NCI-H1694 (cell line): ENCODE measurements at places on chromosomes 2 and 18.

- no peak for DNase-seq
Measured at GRCh38 chr2:228655331-228655730, 473.8 kb upstream of the SPHKAP start.

GRCh38 chr2:236541008-236541562 lies 28.5 kb upstream of the ACKR3 start:
- DNase-seq, result no peak

- no peak for DNase-seq
Measured at GRCh38 chr2:75079575-75079974, 119.7 kb downstream of the TACR1 start.

GRCh38 chr2:42129947-42130346 lies 39.2 kb upstream of the EML4 start:
- no peak for DNase-seq

- DNase-seq, result no peak
Measured at GRCh38 chr2:28389399-28390240, 3.0 kb upstream of the FOSL2 start.

GRCh38 chr18:67475673-67476072 lies 40.8 kb downstream of the DSEL start:
- no peak for DNase-seq

GRCh38 chr2:119606674-119607073 lies 62.4 kb downstream of the CFAP221 start:
- DNase-seq, result no peak

DNA sequence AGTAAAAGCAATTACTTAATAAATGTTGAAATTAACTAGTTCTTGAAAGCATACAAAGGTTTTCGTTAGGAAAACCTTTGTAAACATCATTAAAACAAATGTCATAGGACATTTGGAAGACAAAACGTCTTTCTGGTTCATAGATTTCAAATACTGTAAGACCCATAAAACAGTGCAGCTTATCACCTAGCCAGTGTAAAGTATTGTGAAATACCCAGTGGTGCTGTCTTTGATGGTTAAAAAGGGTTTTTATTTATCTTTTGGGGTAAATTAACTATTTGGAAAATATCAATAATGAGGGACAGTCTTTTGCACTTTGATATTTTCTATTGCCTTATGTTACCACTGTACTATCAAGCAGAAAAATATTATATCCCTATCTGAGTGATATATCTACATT lies 120.0 kb upstream of the FAM98A start:
- no peak for DNase-seq

GRCh38 chr18:78611869-78612268 lies 367.7 kb upstream of the SALL3 start:
- no peak for DNase-seq

DNA sequence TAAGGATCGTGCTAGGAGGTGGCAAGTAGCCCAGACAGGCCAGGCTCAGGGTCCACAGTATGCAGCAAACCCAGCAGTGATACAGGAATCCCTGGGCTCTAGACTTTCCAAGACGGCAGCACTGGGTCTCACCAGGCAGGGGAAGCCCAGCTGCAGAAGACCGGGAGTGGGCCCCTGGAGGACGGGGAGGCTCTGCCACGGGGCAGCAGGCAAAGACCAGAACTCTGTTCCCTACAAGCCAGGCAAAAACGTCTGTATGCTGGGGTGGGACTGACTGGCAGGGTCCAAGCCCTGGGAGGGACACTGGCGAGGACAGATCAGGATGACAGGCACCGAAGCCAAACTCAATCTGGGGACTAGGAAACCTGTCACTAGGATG lies 98.9 kb upstream of the SEC11C start:
- no peak for DNase-seq

DNA sequence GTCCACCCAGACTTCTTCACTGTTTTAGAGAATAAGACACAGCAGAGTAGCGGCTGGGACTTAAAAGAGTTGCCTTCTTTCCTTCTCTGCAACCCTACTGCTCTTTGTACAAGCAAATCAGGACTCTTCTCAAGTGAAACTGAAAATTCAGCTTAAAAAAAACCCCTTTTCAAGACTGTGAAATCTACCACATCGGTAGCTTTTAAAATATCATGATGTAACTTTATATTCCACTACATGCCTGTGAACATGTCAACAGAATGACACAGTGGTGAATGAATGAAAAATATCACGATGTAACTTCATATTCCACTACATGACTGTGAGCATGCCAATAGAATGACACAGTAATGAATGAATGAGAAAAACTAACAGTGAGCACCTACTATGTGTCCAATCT lies 53.4 kb downstream of the TCF4 start:
- DNase-seq, result no peak

DNA sequence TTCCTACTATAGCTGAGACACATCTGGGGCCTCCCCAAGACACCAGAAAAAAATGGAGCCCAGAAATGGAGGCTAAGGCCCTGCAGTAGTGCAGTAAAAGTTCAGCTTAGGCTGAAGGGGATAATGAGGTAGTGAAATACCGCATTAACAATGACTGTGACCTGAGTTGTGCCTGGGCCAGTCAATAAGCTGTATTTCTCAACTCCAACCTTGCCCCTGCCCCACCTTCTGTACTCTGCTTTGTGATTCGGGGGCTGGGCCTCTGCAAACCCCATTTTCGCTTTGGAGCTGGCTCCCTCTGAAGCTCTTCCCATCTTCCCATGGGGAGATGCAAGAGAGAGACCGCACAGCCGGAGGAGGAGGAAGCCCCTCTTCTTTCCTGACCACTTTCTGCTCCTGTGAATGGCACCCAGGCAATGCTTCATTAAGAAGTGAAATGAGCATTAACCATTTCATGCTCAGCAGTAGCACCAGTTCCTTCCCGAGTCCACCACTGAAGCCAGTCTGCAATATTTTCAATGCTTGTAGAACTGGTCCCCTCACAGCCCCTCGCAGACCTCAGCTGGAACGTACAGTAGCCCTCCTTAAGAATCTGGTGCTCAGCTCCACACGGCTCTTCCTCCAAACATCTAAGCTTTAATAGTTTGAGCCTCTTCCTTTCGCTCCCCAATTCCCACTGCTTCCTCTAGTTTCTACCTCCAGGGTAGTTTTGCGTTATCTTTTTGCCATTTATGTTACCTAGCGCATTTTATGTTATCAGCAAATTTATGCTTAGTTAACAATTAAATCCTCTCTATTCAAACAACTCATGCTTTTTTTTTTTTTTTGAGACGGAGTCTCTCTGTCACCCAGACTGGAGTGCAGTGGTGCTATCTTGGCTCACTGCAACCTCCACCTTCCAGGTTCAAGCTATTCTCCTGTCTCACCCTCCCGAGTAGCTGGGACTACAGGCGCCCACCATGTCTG lies 32.6 kb upstream of the SCYGR1 start:
- no peak for DNase-seq

DNA sequence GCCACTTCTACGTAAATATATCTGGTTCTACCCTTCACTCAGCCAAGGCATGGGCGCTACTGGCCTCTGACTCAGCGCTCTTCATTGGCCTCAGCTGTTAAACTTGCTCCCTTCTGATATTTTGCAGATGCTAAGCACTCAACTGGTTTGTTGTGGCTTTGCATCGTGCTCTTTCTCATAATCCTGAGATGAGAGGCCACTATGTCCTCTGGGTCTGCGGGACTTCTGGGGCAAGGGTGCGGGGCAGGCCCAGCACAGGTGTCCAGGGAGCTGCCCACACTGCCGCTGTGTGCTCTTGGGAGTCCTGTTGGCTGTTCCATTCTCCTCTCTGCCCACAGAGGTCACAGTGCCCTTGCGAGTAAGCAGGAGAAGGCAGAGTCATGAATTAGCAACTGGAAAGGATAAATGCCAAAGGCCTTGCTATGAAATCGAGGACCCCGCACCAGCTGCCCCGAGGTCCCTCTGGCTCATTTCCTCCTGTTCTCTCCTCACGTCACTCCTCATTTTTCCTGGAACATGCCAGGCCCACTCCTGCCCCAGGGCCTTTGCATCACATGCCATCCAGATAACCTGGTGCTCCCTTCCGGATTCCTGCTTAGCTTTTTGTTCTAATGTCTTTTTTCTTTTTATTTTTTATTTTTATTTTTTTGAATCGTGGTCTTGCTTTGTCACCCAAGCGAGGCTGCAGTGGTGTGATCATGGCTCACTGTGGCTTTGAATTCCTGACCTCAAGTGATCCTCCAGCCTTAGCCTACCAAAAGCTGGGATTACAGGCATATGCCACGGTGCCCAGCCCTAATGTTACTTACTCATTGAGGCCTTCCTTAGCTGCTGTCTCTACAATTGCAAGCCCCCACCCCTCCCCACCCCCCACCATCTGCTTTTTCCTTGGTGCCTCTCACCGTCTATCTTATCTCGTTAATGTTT lies 34.9 kb upstream of the MAT2A start:
- DNase-seq, result no peak

DNA sequence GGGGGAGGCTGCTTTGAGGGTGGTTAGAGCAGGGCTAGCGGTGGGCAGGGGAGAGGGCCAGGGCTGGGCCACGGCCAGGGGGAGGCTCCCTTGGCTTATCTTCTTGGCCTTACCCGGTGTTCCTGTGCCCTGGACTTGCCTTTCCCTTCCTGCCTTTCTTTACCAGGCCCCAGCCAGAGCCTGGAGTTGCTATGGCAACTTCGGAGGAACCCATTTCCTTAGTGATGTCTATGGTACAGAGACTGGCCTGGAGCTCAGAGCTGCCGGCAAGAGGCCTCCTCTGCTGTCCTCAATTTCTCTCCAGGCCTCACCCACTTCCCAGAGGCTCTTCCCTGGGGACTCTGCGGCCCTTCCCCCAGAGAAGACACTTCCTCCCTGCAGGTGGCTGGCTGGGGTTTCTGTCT lies 11.5 kb downstream of the SPEG start:
- DNase-seq, result peak; percentile 22

DNA sequence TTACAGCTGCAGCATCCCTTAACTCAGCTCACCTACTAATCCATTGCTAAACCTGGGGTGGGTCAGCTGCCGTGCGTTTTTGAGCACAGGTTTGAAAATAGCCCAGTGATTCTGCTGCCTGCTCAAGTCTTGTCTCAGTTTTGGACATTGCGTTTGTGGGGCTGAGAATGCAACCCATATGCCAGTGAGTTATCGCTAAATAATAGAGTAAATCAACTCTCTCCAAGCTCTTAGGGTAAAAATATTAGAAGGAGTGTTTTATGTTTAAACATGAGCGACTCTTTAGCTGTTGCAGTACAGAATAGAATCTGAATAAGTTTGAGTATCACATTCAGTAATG lies 2.1 kb downstream of the TSHZ1 start:
- no peak for DNase-seq

DNA sequence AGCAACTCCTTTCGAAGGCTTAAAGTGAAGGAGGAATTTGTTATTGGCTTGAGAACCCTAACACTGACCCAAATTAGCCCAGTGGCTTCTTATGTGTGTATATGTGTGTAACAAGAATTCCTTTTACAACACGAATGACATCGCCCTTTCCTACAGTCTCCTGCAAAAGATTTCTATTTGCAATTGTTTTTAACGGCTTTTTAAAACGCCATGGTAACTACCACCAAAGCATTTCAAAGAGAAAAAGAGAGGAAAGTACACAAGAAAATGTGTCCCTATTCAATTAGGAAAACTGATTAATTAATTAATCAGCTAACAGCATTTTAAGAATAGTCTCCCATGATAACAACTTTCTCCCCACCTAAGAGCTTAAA lies 58.1 kb downstream of the PAX3 start:
- no peak for DNase-seq

- DNase-seq, result no peak
Measured at GRCh38 chr2:120358734-120359465, 13.0 kb downstream of the INHBB start.
